ENCODE measurements at places on chromosomes 7 and 10.

- DNase-seq, result no peak
These were observed 129.0 kb downstream of the BICC1 start for GRCh38 chr10:58641708-58642107.

GRCh38 chr10:90042075-90042474, 340.7 kb downstream of the KIF20B start:
- DNase-seq, result no peak

DNA sequence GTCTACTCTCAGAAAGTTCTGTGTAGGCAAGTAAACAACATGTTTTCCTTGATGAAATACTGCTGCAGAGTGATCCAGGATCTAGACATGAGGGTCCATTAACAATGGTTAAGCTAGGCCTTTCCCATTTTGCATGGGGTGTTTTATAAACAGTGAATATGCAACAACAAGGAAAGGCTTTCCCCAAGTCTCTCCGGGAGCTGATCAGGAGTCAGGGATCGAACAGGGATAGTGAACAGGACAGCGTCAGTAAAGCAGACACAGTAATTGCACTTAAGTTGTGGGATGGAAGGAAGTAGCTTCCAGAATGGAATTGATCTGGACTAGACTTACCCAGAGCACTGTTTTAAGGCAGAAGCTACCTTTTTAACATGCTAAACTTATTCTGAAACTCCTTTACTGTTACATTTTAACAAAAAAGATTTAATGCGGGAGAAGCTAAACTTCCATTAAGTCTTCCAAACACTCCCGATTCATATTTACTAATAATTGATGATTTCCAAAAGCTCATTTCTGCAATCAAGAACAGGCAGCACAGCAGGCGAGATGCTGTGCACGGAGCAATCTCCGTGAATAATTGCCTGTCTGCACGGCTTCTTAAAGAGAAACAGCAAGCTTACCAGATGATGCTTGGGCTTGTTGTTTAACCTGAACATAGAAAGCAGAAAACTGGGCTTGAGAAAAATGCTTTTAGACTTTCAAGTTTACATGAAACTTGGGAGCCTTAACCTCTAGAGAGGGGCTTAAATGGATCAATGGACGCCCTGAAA, 50.3 kb upstream of the DOCK1 start:
- DNase-seq, result no peak

DNA sequence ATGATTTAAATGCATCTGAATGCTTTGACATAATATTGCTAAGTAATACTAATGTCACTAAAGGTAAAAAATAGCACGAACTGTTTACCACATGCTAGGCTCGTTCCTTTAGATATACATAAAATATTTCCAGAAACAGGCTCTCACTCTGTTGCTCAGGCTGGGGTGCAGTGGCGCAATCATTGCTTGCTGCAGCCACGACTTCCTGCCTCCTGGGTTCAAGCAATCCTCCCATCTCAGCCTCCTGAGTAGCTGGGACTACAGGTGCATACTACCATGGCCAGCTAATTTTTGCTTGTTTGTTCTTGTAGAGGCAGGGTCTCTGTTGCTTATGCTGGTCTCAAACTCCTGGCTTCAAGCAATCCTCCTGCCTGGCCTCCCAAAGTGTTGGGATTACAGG, 183.3 kb downstream of the SGMS1 start:
- DNase-seq, result no peak

- DNase-seq, result no peak
These were observed 123.0 kb upstream of the ADARB2 start for GRCh38 chr10:1860351-1860750.

- no peak for DNase-seq
These were observed 103.7 kb upstream of the IFRD1 start for GRCh38 chr7:112346381-112347060.

- no peak for DNase-seq
These were observed 206.6 kb upstream of the SH2B2 start for GRCh38 chr7:102080019-102080433.

GRCh38 chr7:148711191-148712102, 12.7 kb downstream of the CUL1 start:
- no peak for DNase-seq

- no peak for DNase-seq
These were observed 81.8 kb downstream of the TNS3 start for GRCh38 chr7:47500103-47500563.

DNA sequence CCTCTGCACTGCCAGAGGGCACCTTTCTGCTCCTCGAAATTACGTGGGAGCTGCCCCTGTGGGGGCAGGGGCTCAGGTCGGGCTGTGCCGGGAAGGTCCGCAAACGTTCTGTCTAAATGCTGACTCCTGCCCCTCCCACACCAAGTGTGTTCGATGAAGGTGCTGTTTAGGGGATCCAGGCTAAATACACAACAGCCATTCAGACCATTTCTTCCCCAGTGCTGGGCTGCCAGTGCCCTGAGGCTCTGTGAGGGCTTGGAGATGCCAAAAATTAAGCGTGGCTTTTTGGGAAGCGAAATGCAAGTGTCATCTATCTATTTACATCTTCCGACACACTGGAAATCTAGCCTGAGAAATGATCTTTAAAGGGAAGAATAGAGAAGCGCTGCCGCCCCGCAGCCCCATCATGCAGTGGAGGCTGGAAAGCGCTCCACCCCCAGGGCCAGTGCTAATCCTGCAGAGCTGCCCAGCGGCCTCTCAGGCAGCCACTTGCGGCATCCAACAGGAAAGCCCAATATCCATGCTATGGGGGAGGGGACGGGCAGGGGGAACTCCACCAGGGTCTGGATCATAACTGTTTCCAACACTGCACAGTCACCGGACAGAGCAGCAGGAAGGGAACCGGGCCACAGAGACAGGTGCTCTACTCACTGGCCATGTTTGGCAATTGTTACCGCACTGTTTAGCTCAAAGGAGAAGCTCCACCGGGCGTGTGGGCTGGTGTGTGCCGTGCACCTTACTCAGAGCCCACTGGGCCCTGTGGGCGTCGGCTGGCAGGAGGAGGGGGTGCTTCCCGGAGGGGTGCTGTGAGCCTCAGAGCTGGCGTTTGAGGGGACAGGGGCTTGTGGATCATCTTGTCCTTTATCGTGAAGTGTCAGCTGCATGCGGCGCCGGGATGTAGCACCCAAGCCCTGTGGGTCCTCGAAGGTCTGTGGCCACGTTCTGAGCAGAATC, 205.5 kb downstream of the DNAJB6 start:
- DNase-seq, result no peak

DNA sequence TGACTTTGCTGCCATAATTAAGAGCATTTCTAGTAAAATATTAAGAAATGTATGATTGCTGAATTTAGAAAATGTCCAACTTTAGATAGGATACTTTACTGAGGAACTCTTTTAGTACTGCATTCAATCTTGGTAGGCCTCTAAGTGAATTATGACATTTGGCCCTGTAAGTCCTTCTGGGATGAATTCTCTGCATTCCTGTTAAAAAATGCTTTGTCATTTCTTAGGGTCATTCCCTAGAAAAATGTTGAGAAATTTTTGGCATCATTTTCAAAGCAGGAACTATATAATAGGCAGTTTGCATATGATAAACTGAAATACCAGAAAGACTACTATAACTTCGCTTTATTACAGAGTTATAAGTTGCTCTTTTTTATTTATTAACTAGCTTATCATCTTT, 69.3 kb upstream of the PRR15 start:
- DNase-seq, result no peak

- DNase-seq, result no peak
These were observed 7.6 kb upstream of the ASCC1 start for GRCh38 chr10:72223743-72224101.

- DNase-seq, result no peak
These were observed 38.3 kb downstream of the JAKMIP3 start for GRCh38 chr10:132104062-132104461.

DNA sequence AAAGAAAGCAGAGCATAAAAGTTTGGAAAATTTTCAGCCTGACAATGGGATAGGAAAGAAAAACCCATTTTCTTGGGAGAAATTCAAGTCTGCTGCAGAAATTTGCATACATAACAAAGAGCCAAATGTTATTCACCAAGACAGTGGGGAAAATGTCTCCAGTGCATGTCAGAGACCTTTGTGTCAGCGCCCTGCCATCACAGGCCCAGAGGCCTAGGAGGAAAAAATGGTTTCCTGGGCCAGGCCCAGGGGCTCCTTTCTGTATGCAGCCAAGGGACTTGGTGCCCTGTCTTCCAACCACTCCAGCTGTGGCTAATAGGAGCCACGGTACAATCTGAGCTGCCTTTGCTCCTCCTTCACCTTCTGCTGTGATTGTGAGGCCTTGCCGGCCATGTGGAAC, 189.1 kb upstream of the PITRM1 start:
- DNase-seq, result no peak

GRCh38 chr10:132865171-132865631, 77.2 kb downstream of the CFAP46 start:
- no peak for DNase-seq

GRCh38 chr7:26853788-26854393, 10.5 kb downstream of the SKAP2 start:
- DNase-seq, result no peak

- no peak for DNase-seq
These were observed 1.2 kb downstream of the TPK1 start for GRCh38 chr7:144834641-144835144.

DNA sequence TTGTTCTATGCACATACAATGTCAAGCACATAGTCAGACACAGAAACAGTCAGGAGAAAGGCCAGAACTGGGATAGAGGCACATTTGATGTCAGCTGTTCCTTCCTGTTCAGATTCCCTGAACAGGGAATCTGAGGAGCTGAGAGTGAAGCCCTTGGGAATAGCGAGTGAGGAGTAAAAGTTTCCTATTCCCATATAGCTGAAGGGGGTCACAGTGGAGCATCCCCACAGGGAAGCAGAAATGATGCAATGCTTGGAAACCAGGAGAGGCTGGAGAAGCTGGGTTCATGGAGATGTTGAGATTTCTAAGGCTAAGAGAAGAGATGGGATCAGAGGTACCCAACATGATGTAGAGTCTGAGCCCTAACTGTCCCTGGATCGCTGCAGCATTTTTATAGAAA, 11.3 kb upstream of the PRXL2A start:
- DNase-seq, result no peak

- DNase-seq, result no peak
These were observed 170.5 kb downstream of the SRPK2 start for GRCh38 chr7:105218215-105218614.

- no peak for DNase-seq
These were observed 135.3 kb upstream of the COBL start for GRCh38 chr7:51451751-51452476.

GRCh38 chr10:129491123-129491734, 24.2 kb downstream of the MGMT start:
- DNase-seq, result no peak

DNA sequence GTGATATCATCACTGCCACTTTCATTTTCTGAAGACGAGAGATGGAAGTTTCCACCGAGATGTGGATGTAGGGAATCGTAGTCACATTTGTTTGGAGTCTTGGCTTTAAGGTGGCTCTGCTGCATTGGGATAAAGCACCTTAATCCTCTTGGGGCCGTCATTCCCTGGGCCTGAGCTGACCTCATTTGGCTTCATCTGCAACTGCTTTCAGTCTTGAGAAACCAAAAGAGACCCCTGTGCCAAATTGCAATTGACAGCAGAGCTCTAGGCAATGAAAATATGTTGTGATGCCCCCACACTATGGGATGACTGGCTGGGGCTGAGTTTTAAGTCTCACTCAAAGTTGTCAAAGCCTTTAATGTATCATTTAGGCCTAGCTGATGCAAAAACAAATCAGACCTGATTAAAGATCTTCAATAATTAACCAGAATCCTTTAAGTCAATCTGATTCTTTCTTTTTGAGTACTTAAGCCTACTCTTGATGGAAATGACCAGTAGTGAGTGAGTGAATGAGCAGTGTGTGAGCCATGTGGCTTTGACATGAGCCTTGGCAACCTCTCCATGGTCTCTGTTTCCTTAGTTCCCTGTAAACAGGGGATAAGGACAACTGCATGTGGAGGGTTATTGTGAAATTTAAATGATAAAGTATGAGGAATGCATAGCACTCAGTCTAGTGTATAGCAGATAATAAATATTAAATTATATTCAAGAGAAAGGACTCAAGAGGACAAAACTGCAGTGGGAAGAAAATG, 155.0 kb downstream of the BMPER start:
- DNase-seq, result no peak

DNA sequence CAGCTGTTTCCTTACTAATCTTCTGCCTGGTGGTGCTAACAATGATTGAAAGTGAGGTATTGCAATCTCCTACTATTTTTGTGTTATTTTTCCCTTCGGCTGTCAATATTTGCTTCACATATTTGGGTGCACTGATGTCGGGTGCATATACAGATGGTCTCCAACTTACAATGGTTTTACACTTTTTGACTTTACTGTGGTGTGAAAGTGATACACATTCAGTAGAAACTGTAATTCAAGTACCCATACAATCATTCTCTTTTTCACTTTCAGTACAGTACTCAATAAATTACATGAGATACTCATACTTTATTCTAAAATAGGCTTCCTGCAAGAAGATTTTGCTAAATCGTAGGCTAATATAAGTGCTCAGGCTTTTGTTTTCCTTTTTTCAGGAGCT, 73.2 kb downstream of the RNF216 start:
- DNase-seq, result no peak

DNA sequence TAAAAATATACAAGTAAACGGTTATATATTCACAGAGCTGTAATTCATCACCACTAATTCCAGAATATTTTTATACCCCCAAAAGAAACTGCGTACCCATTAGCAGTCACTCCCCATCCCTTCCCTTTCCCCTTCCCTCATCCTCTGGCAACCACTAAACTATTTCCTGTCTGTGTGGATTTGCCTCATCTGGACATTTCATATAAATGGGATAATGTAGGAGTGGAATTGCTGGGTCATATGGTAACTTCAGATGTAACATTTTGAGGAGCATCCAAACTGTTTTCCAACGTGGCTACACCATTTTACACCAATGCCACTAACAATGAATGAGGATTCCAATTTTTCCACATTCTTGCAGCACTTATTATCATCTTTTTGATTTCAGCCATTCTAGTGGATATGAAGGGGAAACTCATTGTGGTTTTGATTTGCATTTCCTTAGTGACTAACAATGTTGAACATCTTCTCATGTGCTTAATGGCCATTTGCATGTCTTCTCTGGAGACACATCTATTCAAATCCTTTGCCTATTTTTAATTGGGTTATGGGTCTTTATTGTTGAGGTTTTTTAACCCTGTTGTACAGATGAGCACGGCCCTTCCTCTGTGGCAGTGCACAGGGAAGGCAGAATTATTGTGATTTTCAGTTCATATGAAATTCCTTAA, 79.2 kb downstream of the RBM20 start:
- DNase-seq, result no peak

DNA sequence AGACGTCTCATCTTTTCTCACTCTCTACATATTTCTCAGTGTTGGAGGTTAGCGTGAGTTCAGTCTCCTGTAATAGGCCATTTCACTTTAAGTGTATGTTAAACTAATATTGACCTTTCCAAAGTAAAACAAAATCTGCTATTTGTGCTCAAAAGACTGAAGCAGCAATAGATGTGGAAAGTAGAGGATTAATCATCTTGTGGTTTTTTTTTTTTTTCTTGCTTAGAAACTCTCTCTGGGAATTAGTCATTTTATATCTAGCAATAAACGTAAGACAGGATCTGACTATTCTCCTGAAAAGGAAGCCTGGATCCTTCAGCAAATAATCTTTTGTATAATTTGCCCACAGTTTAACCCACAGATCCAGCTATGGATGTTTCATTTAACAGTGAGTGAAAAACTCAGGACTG, 81.7 kb downstream of the NRP1 start:
- no peak for DNase-seq

- DNase-seq, result no peak
These were observed 401 bp downstream of the LRRC27 start for GRCh38 chr10:132332433-132332754.

GRCh38 chr7:50268223-50268622, 36.3 kb upstream of the IKZF1 start:
- no peak for DNase-seq

Measured in activated naive CD8-positive, alpha-beta T cell treated with anti-CD3 and anti-CD28 coated beads, Interleukin-2, amount 50 U/mL, for 16 hours (primary cell).